ENCODE measurements at places on chromosomes 4 and X.

GRCh38 chr4:181684310-181684709 is 558.9 kb upstream of the TENM3 start:
- DNase-seq: no peak

GRCh38 chrX:56462389-56462788 is 101.0 kb upstream of the UBQLN2 start:
- no peak for DNase-seq

GRCh38 chrX:153732401-153732800 is 7.7 kb downstream of the ABCD1 start:
- DNase-seq: no peak

GRCh38 chrX:20507901-20508620 is 241.4 kb upstream of the RPS6KA3 start:
- DNase-seq: no peak

- DNase-seq: no peak
Measured at GRCh38 chr4:189022440-189023035, 883.3 kb downstream of the TRIML1 start.

GRCh38 chr4:139665079-139665689 is 435 bp upstream of the MGST2 start:
- no peak for DNase-seq

DNA sequence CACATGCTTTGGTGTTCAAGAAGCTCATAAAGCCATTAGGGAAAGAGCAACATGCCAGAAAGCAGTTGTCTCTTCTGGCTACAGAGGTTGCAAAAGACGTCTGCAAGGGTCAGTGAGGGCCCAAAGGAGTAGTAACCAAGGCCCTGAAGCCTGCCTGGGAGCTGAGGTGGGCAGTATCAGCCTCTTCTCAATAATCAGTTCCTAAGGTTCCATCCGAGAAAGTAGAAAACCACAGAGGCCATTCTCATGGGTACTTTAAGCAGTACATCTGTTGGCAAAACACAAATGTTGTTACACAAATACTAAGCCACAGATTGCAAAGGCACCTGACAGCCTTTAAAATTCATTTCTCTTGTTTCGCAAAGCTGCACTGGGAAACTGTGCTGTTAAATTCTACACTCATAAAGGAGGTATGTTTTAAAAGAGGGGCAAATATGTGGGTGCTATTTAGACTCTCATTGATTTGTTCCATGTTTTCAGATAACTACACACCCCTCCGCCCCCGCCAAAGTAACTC is 37.7 kb downstream of the MECP2 start:
- no peak for DNase-seq

- DNase-seq: no peak
Measured at GRCh38 chrX:68492583-68492982, 6.3 kb upstream of the YIPF6 start.

DNA sequence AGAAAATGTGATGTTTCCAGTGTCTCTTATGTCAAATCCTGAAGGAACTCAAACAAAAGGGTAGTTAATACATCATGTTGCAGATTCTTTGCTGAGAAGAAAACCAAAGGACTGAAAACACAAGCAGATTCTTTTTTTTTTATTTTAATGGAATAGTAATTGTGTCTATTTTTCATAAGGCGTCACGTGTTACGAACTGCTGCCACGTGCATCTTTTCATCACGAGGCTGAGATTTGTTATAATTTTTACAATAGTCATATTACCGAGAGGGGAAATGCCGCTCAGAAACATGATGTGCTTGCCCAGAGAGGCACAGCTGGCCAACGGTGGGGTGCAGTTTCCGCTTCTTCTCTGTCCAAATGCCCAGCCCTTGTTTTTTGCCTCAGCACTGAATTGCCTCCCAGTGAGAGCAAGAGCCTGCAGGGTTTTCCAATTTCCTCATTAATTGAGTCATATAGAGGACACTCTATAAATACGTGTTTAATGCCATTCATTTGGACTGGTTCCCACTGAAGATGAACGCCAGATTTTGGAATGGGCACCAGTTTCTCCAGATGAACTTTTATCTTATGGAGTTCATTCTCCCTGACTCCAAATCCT is 225.3 kb downstream of the STK32B start:
- DNase-seq: no peak

DNA sequence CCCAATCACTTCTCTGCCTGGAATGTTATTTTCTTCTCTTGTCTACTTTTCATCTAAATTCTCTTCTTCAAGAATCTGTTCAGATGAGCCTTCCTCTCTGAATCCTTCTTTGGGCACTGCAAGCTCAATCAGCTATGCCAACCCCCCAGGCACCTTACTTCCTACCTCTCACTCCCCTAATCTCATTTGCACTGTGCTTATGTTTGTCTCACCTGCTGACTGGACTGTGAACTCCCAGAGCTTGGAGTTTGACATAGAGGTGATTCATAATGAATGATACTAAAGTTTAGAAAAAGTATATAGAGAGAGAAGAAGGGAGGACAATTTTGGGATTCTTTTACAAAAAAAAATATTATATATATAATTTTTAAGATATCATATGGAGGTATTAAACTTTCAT is 36.3 kb downstream of the ANXA10 start:
- no peak for DNase-seq

DNA sequence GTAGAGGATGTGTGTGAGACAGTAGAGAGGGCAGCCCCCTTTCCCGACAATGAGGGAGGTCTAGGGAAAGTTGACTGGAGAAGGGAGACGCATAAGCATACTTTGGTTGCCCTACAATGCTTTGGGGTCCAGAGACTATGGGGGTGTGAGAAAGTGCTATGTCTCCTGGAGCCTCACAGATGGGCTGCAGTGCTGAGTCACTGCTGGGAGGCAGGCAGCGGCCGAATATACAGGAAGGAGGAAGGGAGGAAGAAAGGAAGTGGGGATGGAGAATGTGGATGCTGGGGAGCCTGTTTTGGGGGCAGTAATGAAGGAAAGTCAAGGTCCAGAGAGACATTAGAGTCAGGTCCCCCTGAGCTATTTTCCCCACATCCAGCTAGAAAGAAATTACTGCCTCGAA is 12.7 kb downstream of the DRP2 start:
- DNase-seq: no peak

- no peak for DNase-seq
Measured at GRCh38 chrX:21493226-21493830, 119.1 kb downstream of the CNKSR2 start.

- no peak for DNase-seq
Measured at GRCh38 chr4:130099105-130099504, 1003.2 kb downstream of the C4orf33 start.

DNA sequence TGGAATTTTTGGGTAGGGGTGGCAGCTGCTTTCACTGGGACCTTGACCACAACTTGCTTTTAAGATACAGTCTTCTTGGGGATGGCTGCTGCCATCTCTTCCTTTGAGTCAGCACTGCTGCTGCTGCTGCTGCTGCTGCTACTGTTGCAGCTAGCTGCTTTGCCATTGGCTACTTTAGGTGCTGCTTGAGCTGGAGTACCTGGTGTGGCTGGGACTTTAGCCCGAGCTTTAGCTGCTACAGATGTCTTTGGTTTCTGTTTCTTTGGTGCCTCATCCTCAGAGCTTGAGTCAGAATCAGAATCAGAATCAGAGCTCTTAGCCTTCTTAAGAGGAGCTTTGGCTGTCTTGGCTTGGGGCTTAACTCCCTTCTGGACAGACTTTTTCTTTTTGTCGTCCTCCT is 52.2 kb downstream of the FAM9B start:
- no peak for DNase-seq

DNA sequence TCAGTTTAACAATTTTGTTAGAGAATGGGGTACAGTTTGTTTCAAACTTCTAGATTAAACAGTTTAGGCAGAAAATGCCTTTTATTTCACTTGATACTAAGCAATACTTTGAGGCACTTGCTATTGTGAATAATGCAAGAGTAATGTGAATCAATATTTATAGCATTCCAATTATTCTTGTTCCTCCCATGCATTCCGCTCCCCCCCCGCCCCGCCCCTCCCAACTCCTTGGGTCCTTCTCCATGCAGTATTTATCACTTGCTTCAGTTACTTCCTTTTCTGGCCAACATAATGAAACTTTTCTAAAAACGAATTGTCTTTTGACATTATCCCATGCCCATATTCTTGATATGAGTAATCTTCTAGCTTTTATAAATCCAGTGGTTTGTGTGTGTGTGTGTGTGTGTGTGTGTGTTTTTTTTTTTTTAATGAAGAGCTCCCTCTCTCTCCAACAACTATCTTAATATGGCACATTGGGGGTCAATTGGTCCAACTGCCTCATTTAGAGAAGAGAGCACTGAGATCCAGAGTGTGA is 1.6 kb downstream of the BANK1 start:
- no peak for DNase-seq

- no peak for DNase-seq
Measured at GRCh38 chr4:77084019-77084639, 8.3 kb upstream of the CCNI start.

- DNase-seq: no peak
Measured at GRCh38 chr4:126451237-126451873, 1136.6 kb downstream of the FAT4 start.

DNA sequence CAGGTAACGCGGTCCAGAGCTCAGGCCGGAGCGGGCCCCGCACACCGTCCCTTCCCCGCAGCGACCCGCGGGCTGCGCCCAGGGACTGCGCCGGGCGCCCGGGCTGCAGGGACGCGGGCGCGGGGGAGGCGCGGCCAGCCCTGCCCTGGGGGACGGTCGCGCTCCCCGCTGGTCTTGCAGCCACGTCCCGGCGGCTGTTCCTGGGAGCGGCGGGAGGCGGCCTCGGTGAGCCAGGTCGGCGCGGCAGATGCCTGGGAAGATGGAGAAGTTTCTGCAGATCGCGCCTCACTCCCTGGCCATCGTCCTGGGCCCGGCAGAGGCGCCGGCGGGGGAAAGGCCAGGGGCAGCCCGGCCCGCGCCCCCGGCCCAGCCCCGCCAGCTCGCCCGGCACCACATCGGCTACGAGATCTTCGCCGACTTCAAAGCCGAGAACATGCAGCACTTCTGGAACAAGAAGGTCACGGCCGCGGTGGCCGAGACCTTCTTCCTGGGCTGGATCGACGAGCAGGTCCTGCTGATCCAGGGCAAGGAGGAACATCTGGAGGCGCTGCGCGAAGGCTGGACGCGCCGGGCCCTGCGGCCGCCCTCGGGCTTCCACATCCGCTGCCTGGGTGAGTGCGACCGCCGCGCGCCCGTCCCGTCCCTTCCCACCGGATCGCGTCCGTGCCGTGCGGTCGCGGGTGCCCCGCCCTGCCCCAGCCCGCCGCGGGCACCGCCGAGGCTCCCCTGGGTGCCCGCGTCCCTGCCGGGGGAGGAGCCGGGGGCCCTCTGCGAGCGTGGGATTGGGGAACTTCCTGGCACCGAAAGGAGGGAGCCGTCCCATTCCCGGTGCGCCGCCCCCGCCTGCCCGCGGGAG is 107.4 kb upstream of the STOX2 start:
- DNase-seq: no peak

GRCh38 chr4:14928035-14928434 is 74.2 kb upstream of the CPEB2 start:
- DNase-seq: no peak

- DNase-seq: no peak
Measured at GRCh38 chr4:38614231-38614630, 49.8 kb upstream of the KLF3 start.

DNA sequence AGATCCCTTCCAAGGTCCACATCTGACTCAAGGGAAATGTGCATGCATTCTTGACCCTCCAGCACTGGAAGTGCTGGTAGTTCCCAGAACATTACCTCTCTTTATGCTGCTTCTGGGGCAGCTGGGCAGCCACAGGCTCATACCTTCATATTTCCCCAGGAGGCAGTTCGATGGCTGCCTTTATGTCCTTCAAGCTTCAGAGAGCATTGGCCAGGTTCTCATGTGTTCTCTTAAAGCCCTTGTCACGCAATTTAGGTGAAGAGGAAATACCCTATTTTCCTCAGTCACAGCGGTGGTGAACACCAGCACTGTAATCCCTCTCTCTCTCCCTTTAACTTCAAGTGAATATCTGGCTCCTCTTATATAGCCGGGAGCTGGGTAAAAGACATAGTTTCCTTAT is 134.3 kb downstream of the MID1IP1 start:
- DNase-seq: no peak

DNA sequence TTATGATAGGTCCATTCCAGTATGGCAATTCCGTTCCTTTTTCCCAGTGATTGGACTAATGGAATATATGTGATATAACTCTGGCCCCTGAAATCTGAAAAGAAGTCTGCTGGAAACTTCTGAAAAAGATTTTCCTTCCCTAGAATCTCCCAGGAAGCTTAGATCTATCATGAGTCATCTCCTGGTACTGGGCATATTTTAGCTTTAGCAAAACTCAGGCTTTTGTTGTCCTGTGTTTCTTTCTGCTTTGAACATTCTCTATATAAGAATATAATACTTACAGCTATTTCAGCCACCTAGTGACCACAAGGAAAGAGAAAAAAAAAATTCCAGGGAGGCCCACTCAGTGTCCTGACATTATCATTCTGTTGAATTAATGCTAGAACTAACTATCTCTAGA is 597.2 kb upstream of the GRIA3 start:
- no peak for DNase-seq

DNA sequence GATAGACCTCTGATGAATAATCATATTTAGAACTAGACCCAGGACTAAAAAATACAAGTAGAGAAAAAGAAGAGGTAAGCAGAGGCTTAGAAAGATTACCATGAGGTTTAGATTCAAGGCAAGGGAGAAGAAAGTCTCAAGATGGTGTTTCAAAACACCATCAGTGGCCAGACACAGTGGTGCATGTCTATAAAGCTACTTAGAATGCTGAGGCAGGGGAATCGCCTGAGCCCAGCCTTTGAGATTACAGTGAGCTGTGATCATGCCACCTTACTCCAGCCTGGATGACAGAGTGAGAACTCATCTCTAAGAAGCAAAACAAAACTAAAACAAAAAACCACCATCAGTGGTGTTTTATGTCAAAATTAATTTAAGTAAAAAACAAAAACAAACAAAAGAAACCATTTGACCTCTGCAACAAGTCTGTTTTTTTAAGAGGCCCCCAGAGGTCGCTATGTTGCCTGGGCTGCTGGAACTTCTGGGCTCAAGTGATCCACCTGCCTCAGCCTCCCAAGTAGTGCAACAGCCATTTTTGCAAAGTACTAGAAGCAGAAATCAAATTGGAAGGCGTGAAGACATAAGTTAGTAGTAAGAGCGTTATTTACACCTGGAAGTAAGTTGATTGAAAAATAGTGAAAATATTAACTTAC is 784.3 kb downstream of the ADGRL3 start:
- no peak for DNase-seq

GRCh38 chr4:102694791-102695190 is 66.0 kb downstream of the MANBA start:
- DNase-seq: no peak

GRCh38 chrX:154325541-154325940 is 29.9 kb downstream of the TKTL1 start:
- no peak for DNase-seq

- DNase-seq: no peak
Measured at GRCh38 chr4:13054420-13054970, 429.6 kb downstream of the RAB28 start.

GRCh38 chr4:152016303-152016620 is 255.5 kb upstream of the GATB start:
- DNase-seq: no peak

GRCh38 chrX:10341309-10341708 is 184.5 kb downstream of the CLCN4 start:
- no peak for DNase-seq

GRCh38 chr4:52964011-52964410 is 101.9 kb downstream of the RASL11B start:
- DNase-seq: no peak

GRCh38 chr4:94636004-94636403 is 121.8 kb upstream of the BMPR1B start:
- no peak for DNase-seq
